ENCODE measurements at places on chromosomes 3 and 15. TPM values are rescaled to one million over a fixed set of nuclear protein-coding genes. Genes with fewer than 3 reads are reported as not detected.
A peak's percentile ranks its signal among the peaks of the same experiment; 100 is the strongest.

Gene CPNE9
- not detected for total RNA-seq

Gene SV2B
- 2.9 TPM for total RNA-seq

DNA sequence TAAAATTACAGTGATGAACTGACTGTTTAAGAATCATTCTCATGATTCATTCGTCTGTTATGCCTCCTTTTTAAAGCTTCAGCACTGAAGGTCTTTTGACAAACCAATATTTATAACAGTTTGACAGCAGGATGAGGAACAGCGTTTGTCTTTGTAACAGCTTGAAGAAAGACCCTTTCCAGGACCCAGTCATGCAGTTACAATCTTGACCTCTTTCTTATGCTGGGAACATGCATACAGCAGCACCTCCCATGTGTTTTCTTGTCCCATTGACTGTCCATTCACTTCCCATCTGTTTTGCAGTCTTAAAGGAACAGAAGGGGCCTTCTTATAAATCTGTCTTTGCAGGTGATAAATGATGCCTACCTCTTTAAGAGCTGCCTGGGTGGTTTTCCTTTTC lies 87.2 kb downstream of the OPA1 start:
- DNase-seq = no peak

DNA sequence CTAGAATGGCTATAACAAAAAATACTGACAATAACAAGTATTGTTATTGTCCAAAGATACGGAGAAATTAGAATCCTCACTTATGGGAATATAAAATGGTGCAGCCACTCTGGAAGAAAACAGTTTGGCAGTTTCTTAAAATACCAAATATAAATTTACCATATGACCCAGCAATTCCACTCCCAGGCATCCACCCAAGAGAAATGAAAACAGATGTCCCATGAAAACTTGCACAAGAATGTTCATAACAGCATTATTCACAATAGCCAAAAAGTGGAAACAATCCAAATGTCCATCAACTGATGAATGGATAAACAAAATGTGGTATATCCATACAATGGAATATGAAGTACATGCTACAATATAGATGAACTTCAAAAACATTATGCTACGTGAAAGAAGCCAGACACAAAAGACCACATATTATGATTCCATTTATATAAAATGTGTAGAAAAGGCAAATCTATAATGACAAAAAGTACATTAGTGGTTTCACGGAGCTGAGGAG lies 9.4 kb downstream of the AAGAB start:
- DNase-seq = no peak

- DNase-seq = peak; percentile 91
Measured at GRCh38 chr15:66387163-66388042, 691 bp downstream of the MAP2K1 start.

GRCh38 chr3:188315553-188315952 lies 161.6 kb downstream of the LPP start:
- DNase-seq = no peak

Gene CHRD
- total RNA-seq = 32.6 TPM

GRCh38 chr3:32340039-32340438 lies 51.6 kb upstream of the CMTM7 start:
- no peak for DNase-seq

DNA sequence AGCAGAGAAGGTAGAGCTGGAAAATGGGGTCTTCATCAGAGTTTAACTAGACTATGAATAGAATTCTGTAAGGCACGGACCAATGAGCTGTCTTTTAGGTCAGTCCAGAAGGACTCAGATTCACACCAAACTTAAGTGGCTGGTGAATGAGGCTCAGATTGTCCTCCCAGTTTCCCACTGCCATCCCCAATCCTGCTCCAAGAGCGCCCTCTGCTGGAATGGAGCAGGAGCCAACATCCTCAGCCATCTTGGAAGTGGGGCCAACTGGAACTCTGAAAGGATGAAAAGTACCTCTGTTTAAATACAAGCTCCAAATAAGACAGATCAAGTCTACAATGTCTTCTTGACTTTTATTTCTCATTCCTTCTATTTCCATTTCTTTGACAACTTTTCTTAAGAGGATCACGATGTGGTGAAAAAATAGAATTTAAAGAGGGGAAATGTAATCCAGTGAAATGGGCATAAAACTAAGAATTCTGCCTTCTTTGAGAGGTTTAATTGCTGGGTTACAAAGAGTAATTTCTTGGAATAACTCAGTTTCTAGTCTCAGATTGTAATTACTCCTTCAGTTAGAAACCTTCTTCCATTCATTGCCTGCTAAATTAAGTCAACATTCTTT lies 217.1 kb upstream of the TPRG1 start:
- peak; percentile 95 for DNase-seq
